Chondrocyte (in vitro differentiated cells): ENCODE measurements at places on chromosomes 2 and 18. TPM values are rescaled to one million over a fixed set of nuclear protein-coding genes. Genes with fewer than 3 reads are reported as not detected.

Gene HOXD13
- total RNA-seq, result not detected in 3 replicates

Gene FAM228B
- total RNA-seq, result 15.8 to 21.5 TPM (median 19.0 TPM) in 3 replicates

Gene GCG
- total RNA-seq, result 0.31 TPM in 1 of 3 replicates, not detected in the others

Gene EVX2
- not detected in 3 replicates for total RNA-seq

Gene MROH2A
- total RNA-seq, result not detected in 3 replicates

Gene MC2R
- not detected in 3 replicates for total RNA-seq

Gene RBKS
- total RNA-seq, result 0.45 to 1.3 TPM (median 0.49 TPM) in 3 replicates

Gene TTR
- total RNA-seq, result not detected in 3 replicates

Gene MAP3K2
- total RNA-seq, result 77.3 to 88.1 TPM (median 79.5 TPM) in 3 replicates

Gene TBC1D8
- total RNA-seq, result 6.2 to 8.2 TPM (median 7.3 TPM) in 3 replicates

- H3K4me1 ChIP-seq, result peaks cover 14% of the 10 kb centered on the region
- peak overlapping the region; percentile 79 for H3K27ac ChIP-seq
- H3K4me3 ChIP-seq, result no peak overlapping the region
Measured at GRCh38 chr18:36078751-36079529, 11.6 kb upstream of the RPRD1A start.

DNA sequence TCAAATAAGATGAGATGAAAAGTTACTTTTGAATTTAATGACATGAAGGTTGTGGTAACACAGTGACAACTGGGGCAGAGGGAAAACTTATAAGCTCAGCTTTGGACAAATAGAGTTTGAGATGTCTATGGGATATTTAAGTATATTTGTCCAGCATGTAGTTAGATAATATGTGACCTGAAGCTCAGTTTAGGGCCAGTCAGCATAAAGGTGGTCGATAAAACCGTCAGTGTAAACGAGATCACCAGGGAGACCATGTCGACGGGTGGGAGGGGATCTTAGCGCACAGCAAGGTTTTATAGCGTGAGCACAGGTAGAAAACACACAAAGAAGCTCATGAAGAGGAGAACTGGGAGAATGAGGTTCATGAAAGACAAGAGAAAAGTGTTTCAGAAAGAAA is 7.4 kb upstream of the ERICH2 start:
- no peaks in the 10 kb centered on the region for H3K4me1 ChIP-seq
- DNase-seq, result no peak
- H3K4me3 ChIP-seq, result no peak overlapping the region
- H3K27ac ChIP-seq, result no peak overlapping the region
- H3K27me3 ChIP-seq, result peaks cover 18% of the 10 kb centered on the region
- no peaks in the 10 kb centered on the region for H3K36me3 ChIP-seq

GRCh38 chr18:22297008-22297407 is 120.7 kb downstream of the CTAGE1 start:
- H3K36me3 ChIP-seq, result no peaks in the 10 kb centered on the region
- H3K27ac ChIP-seq, result no peak overlapping the region
- H3K4me3 ChIP-seq, result no peak overlapping the region
- peaks cover 14% of the 10 kb centered on the region for H3K27me3 ChIP-seq
- DNase-seq, result no peak

GRCh38 chr2:185144159-185144919 is 546.0 kb downstream of the ZNF804A start:
- DNase-seq, result peak; percentile 66
- H3K27me3 ChIP-seq, result no peaks in the 10 kb centered on the region
- H3K4me3 ChIP-seq, result no peak overlapping the region
- H3K4me1 ChIP-seq, result no peaks in the 10 kb centered on the region

DNA sequence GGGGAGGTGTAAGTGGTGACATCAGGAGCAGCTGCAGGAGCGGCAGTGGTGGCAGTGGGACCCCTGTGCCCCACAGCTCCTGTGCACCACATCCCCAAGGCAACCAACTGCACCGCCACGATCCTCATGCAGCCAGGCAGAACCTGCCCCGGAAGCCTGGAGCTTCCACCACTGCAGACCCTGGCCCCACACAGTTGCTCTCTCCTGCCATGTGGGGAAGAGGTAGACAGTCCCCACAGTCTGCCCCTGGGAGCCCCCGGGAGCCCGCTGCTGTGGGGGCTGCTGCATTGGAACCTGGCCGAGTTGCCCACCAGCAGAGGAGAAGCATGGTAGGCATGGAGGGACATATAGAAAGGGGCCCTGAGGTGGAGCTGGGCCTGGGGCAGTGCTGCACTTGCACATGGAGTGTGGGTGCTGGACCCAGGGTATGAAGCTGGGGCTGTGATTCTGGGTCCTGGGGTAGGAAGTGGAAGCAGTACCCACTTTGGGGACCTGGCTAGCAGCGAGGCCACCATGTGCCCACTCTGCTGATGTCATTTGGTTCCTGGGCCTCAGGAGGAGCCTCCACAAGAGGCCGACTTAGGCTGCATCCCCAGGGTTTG is 623.3 kb upstream of the LRRTM4 start:
- no peak overlapping the region for H3K27ac ChIP-seq
- no peak overlapping the region for H3K4me3 ChIP-seq
- DNase-seq, result peak; percentile 83

DNA sequence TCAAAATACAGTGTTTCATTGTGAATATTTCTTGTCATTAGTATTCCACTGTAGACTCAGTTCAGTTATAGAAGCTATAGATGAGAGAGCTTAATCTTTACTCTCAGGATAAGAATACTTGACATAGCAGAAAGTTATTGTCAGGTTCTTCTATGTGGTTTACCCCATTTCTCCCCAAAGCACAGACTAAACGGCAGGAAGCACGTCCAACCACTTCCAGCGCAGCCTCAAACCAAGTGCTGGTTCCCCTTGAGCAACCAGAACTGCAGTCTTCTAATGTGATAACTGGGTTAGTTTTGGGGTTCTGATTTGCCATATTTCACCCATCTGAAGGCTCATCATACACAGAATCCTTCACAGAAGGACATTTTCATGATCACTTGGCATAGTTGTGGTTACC is 324.7 kb downstream of the SLC8A1 start:
- peaks cover 80% of the 10 kb centered on the region for H3K4me1 ChIP-seq
- DNase-seq, result no peak
- no peaks in the 10 kb centered on the region for H3K27me3 ChIP-seq
- H3K4me3 ChIP-seq, result no peak overlapping the region

GRCh38 chr18:23837591-23837990 is 148.3 kb downstream of the LAMA3 start:
- DNase-seq, result no peak
- no peak overlapping the region for H3K4me3 ChIP-seq
- H3K36me3 ChIP-seq, result no peaks in the 10 kb centered on the region
- H3K4me1 ChIP-seq, result peaks cover 17% of the 10 kb centered on the region

GRCh38 chr2:99338029-99338585 is 918 bp downstream of the EIF5B start:
- H3K4me3 ChIP-seq, result no peak overlapping the region
- no peak for DNase-seq
- H3K27me3 ChIP-seq, result no peaks in the 10 kb centered on the region
- no peak overlapping the region for H3K27ac ChIP-seq
- peaks cover 45% of the 10 kb centered on the region for H3K4me1 ChIP-seq

GRCh38 chr2:191907091-191907490 is 60.2 kb upstream of the CAVIN2 start:
- H3K4me1 ChIP-seq, result peaks cover 7% of the 10 kb centered on the region
- no peak for DNase-seq
- H3K4me3 ChIP-seq, result no peak overlapping the region
- no peak overlapping the region for H3K27ac ChIP-seq
- H3K27me3 ChIP-seq, result no peaks in the 10 kb centered on the region

- no peaks in the 10 kb centered on the region for H3K4me1 ChIP-seq
- DNase-seq, result no peak
- H3K4me3 ChIP-seq, result no peak overlapping the region
- no peaks in the 10 kb centered on the region for H3K27me3 ChIP-seq
Measured at GRCh38 chr2:202778217-202778616, 93.3 kb downstream of the ICA1L start.

GRCh38 chr18:58544179-58544578 is 84.7 kb downstream of the ALPK2 start:
- H3K36me3 ChIP-seq, result peaks cover 9% of the 10 kb centered on the region
- H3K4me3 ChIP-seq, result no peak overlapping the region
- DNase-seq, result no peak

DNA sequence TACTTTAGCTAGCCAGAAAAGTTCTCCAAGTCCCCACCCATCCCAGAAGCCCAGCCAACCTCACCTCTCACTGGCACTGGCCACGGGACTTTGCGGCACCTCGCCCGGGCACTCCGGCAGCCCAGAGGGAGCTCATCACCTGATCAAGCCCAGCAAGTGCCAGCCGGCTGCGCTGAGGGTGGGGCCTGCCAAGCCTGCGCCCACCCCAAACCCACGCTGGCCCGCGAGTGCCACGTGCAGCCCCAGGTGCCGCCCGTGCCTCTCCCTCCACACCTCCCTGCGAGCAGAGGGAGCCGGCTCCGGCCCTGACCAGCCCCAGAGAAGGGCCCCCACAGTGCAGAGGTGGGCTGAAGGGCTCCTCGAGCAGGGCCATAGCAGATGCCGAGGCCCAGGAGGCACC is 585.0 kb upstream of the HS6ST1 start:
- DNase-seq, result peak; percentile 92
- no peaks in the 10 kb centered on the region for H3K36me3 ChIP-seq
- H3K27me3 ChIP-seq, result peaks cover 1% of the 10 kb centered on the region
- no peak overlapping the region for H3K4me3 ChIP-seq
- no peak overlapping the region for H3K27ac ChIP-seq

DNA sequence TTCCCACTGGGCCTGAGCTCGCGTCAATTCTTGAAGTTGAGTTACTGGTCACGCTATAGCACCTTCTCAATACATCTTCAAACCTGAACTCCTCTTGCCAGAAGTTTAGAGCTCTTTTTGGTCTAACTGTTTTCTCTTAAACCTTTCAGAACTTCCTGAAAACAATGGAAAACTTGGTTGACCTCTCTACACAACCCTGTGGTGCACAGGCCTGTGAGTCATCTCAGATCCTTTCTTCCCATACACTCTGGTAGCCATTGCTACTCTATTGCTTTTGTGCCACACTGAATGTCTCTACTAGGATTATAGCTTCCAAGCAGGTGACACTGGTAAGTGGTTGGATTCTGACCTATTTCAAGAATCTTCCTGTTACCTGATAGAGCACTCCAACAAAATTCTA is 321.5 kb upstream of the FSIP2 start:
- H3K27ac ChIP-seq, result no peak overlapping the region
- H3K4me1 ChIP-seq, result no peaks in the 10 kb centered on the region
- no peaks in the 10 kb centered on the region for H3K27me3 ChIP-seq
- H3K36me3 ChIP-seq, result no peaks in the 10 kb centered on the region

GRCh38 chr2:9773903-9774239 is 69.4 kb upstream of the TAF1B start:
- no peaks in the 10 kb centered on the region for H3K27me3 ChIP-seq
- H3K4me3 ChIP-seq, result no peak overlapping the region
- H3K36me3 ChIP-seq, result no peaks in the 10 kb centered on the region
- peak; percentile 28 for DNase-seq

DNA sequence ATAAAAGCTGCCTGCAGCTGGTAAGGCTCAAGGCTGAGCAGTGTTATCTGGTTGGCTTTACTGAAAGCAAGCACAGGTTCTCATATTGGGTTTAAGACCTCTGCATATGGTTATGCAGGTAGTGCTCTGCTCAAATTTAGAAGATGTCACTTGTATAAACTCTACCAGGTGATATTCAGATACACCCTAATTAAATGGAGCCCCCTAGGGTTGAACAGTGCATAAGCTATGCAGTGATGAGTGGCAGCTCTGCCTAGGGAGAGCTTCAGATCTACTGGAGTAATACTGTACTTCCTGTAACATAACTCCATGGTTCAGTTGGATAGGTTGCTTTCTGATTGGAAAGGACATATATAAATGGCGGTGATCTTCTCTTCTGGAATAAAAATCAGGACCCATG is 222.7 kb downstream of the CYRIA start:
- no peaks in the 10 kb centered on the region for H3K4me1 ChIP-seq
- no peaks in the 10 kb centered on the region for H3K36me3 ChIP-seq
- DNase-seq, result no peak
- H3K27ac ChIP-seq, result no peak overlapping the region
- H3K4me3 ChIP-seq, result no peak overlapping the region
- H3K27me3 ChIP-seq, result no peaks in the 10 kb centered on the region

DNA sequence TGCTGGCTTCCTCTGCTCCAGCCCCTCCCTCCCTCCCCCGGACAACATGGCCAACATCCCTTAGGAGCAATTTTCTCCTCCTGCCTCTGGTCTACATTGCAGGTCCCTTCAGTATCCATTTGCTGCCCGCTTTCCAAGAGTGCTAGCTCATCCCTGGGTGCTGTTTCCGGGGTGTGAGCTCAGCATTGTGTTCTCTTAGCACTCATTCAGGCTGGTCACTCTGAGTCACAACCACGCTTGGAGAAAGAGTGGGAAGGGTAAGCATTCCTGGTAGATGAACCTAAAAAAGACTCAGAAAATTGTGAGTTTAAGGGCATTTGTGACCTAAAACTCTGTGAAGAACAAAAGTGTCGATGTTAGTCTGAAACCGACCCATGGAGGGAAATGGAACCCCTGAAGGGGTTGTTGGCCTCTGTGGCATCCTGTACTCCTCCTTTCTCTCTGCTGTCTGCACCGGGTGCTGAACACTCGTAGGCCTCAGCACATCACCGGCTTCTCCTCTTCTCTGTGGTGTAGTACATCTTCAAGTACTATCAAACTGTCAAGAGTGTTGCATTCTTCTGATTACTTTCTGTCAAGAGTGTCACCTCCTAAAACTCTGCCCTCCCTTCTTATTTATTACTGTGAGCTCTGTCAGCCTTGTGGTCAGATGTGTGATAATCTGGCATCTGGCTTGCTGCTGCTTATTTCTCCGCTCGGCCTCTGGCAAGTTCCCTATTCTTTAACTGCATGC is 73.0 kb downstream of the CTNNA2 start:
- no peak overlapping the region for H3K27ac ChIP-seq
- no peak overlapping the region for H3K4me3 ChIP-seq
- no peaks in the 10 kb centered on the region for H3K4me1 ChIP-seq
- no peak for DNase-seq
- peaks cover 11% of the 10 kb centered on the region for H3K27me3 ChIP-seq
- H3K36me3 ChIP-seq, result no peaks in the 10 kb centered on the region

DNA sequence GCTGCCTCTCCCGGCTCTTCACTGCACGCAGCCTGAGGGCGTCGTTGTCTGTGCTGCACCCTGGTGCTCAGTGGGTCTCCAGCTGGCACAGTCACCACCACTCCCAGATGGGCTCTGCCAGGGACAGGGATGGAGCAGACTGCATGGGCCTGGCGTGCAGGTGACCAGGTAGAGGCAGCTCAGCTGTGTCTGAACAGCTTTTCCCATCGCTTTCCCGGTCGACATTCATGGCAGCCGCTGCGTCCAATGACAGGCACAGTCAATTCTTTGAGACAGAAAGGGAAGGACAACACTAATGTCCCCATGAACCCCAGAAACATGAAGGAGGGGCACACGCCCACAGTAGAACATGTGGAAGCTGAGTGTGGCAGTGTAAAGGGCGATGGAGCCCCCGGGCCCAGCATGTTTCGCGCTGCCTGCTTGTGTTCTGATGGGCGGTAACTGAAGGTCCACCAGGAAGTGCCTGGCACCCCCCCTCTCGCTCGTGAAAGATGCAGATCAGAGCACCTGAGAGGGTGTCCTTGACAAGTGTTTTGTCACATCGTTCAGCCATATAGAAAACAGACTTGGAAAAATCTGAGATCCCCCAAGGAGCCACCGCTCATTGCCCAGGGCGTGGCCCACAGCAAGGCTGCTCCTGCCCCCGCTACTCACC is 122.4 kb downstream of the NFATC1 start:
- no peak overlapping the region for H3K27ac ChIP-seq
- H3K4me1 ChIP-seq, result peaks cover 7% of the 10 kb centered on the region
- peak; percentile 72 for DNase-seq
- H3K27me3 ChIP-seq, result no peaks in the 10 kb centered on the region
- H3K4me3 ChIP-seq, result no peak overlapping the region
- H3K36me3 ChIP-seq, result no peaks in the 10 kb centered on the region

- H3K4me3 ChIP-seq, result no peak overlapping the region
- no peak overlapping the region for H3K27ac ChIP-seq
- peaks cover 4% of the 10 kb centered on the region for H3K4me1 ChIP-seq
- no peaks in the 10 kb centered on the region for H3K36me3 ChIP-seq
- no peaks in the 10 kb centered on the region for H3K27me3 ChIP-seq
Measured at GRCh38 chr2:204665207-204665606, 119.9 kb downstream of the PARD3B start.
